ENCODE measurements at places on chromosomes 7 and 10.

DNA sequence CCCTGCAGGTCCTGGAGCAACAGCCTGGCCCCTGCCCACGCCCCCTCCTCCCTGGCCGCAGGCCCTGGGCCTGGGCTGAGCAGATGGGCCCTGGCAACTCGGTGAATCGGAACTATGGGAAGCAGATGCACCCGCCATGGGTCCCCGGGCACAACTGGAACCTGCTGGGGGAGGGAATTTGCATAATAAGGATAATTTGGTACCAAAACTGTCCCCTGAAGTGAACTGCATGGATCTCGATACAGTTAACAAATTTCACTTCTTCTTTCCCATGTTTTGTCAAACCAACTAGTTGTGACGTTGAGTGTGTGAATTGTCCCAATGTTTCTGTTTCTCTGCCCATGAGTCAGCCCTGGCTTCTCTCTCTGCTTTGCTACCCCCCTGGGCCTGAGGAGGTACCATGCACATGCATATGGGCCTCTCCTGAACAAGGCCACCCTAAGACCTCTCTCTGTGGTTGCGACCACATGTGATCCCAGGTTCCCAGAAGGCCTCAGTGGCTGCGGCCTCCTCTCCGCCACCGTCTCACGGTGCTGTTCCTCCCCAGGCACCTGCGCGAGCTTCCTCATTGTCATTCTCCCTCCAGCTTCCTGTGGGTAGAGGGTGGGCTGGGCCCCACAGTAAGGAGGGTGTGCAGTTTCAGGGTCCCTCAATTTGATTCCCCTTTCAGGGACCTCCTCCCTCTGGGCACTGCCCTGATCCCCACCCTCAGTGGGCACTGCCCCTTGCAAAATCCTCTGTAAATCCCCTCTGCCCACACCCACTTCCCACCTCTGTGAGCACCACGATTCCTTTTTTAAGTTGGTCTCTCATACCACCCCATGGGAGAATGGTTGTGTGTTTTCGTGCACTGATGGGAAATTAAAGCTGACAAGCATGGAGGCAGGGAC, 40.0 kb downstream of the FIGNL1 start:
- peak; percentile 76 for DNase-seq

- no peak for DNase-seq
Observed at GRCh38 chr10:61592581-61592980, 70.1 kb upstream of the CABCOCO1 start.

DNA sequence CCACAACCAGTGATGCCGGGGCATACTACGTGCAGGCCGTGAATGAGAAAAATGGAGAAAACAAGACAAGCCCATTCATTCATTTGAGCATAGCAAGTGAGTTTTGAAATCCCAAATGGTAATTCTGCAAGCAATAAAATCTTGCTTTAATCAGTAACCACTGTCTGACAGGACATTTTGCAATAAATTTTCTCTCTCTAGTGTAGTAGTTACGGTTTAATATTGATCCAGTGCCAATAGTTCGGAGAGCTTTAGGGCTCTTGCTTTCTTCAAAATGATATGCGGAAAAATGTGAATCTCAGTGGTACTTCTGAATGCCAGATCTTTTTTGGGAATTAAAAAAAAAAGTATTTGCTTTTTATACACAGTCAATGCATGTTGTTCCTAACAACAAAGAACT, 520.4 kb downstream of the SDK1 start:
- DNase-seq = no peak

GRCh38 chr7:95099106-95099505, 191.7 kb downstream of the PPP1R9A start:
- no peak for DNase-seq

DNA sequence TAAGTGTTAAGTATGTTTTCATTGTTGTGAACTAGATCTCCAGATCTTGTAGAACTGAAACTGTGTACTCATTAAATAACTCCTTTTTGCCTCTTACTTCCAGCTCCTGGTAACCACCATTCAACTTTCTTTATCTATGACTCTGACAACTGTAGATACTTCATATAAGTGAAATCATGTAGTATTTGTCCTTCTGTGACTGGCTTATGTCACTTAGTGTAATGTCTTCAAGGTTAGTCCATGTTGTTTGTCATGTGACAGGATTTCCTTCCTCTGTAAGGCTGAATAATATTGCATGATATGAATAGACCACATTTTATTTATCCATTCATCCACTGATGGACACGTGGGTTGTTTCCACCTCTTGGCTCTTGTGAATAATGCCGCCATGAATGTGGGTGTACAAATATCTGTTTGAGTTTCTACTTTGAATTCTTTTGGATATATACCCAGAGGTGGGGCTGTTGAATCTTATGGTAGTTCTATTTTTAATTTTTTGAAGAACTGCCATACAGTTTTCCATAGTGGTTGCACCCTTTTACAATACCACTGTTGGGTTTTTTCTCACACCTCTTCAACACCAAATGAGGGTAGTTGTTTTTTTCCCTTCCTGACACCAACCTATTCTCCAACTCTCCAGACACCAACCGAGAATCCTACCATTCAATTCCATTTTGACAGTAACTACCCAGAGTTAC, 10.7 kb upstream of the FMC1 start:
- no peak for DNase-seq

GRCh38 chr7:16034353-16034752, 347.9 kb upstream of the MEOX2 start:
- DNase-seq = no peak

- DNase-seq = no peak
Observed at GRCh38 chr10:127368101-127368500, 171.7 kb upstream of the INSYN2A start.

- peak; percentile 15 for DNase-seq
Observed at GRCh38 chr10:13271552-13272163, 28.2 kb downstream of the PHYH start.

GRCh38 chr10:91672021-91672608, 39.2 kb upstream of the PPP1R3C start:
- no peak for DNase-seq

- no peak for DNase-seq
Observed at GRCh38 chr7:128102490-128103291, 71.5 kb upstream of the LRRC4 start.

GRCh38 chr10:58755677-58756076, 243.0 kb downstream of the BICC1 start:
- no peak for DNase-seq

DNA sequence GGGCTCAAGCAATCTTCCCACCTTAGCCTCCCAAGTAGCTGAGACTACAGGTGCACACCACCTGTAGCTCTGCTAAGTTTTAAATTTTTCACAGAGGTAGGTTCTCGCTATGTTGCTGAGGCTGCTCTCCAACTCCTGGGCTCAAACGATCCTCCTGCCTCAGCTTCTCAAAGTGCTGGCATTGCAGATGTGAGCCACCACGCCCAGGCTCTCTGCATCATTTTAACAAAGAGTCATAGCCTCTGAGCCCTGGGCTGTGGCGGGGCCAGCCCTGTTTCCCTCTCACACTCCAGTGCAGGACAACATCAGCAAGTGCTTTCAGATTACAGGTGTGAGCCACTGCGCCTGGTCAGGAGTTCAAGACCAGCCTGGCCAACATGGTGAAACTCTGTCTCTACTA, 102.5 kb downstream of the COL26A1 start:
- no peak for DNase-seq

GRCh38 chr7:31633894-31634494, 53.0 kb upstream of the PPP1R17 start:
- DNase-seq = no peak

DNA sequence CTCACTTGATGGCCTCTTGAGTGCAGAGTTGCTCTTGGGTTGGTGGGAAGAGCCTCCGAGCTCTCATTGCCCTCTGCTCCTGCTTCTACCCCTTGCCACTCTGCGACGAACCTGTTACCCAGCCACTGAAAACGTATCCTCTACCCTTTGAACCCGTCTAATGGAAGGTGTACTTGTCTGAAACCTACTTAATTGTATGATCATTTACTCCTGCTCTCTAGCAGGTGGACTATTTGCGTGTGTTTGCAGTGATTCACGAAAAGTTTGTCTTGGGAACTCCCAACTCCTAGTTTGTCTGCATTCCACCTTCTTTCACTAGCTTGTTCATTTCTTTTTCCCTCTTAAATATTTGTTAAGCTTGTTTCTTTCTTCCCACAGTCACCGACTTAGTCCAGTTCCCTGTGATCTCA, 503 bp downstream of the CROT start:
- no peak for DNase-seq

Measured in naive B cell (primary cell).